ENCODE measurements at places on chromosomes 12 and 14.

DNA sequence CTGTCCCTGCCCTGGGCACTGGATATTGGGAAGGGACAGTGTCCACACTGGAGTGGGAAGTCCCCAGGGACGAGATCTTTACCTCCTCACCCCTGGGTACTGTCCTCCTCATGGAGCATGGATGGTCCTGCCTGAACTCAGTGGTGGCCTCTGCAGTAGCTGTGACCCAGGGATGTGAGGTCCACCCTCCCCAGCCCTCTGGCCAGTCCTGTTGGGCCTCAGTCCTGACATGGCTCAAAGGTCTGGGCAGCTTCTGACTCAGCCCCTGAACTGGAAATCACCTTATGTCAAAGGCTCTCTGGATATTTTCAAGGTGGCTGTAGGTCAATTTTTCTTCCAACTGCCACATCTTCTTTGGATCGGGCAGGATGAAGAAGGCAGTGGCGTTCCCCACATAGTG lies 24.4 kb downstream of the SERPINA1 start:
- no peak for DNase-seq

DNA sequence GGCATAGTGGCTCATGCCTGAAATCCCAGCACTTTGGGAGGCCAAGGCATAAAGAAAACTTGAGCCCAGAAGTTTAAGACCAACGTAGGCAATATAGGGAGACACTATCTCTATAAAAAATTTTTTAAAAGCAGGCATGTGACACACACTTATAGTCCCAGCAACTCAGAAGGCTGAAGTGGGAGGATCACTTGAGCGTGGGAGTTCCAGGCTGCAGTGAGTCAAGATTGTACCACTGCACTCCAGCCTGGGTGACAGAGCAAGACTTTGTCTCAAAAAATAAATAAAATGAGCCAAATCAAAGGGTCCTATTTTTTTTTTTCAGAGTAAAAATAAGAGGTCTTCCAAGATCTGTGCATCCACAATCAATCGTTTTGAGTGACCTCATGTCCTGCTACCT lies 237.6 kb downstream of the SLC16A7 start:
- no peak for DNase-seq

GRCh38 chr14:89178376-89178775 lies 238.7 kb downstream of the FOXN3 start:
- DNase-seq, result no peak

DNA sequence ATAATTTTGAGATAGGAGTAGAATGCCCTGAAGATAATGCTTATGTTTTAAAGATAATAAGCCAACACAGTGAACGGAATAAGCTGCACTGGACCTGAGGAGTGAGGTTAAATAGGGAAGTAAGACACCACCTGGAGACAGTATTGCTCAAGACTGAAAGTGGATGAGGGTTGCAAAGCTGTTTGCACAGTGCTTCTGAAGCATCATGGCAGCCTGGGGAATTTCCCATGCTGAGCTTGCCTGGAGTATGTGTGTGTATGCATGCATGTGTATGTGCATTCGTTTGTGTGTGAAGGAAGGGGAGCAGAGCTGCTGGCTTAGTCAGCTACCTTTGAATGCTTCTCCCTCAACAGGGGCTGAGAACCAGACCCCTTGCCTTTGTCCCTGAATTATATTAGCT lies 35.8 kb downstream of the BHLHE41 start:
- no peak for DNase-seq

GRCh38 chr12:124523071-124523470 lies 44.3 kb downstream of the NCOR2 start:
- no peak for DNase-seq

GRCh38 chr14:22797017-22797917 lies 18.0 kb downstream of the SLC7A7 start:
- DNase-seq, result no peak
